GOT3 (cell line): ENCODE measurements at places on chromosomes 16 and 17.

GRCh38 chr17:50593321-50593720 is 32.8 kb downstream of the CACNA1G start:
- DNase-seq: no peak

DNA sequence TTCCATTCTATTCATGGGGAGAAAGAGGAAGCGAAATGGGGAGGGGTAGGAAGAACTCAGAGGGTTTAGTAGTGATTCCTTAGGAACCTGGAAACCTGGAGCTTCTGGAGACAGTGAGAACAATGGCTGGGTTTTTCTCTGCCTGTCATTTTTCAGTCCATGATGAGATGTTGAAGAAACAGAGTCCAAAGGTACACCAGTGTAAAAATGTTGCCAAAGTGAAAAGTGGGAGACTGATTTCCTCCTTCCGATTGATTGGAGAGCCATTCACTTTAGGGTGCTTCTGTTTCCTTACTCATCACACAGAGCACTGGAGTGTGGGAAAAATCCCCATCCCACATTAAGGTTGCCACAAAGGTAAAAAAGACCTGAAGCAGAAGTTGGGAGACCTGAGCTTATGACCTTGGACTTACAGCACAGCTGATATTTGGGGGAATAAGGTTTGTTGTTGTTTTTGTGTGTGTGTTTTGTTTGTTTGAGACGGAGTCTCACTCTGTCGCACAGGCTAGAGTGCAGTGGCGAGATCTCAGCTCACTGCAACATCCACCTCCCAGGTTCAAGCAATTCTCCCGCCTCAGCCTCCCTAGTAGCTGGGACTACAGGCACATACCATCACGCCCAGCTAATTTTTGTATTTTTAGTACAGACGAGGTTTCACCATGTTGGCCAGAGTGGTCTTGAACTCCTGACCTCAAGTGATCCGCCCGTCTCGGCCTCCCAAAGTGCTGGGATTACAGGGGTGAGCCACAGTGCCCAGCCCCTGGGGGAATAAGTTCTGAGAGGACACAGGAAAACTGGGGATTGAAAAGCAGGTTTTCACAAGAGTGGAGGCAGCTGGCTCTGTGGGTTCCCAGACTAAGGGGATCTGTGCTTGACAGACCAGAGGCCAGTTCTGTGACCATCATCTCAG is 1.4 kb upstream of the DHX8 start:
- DNase-seq: no peak

DNA sequence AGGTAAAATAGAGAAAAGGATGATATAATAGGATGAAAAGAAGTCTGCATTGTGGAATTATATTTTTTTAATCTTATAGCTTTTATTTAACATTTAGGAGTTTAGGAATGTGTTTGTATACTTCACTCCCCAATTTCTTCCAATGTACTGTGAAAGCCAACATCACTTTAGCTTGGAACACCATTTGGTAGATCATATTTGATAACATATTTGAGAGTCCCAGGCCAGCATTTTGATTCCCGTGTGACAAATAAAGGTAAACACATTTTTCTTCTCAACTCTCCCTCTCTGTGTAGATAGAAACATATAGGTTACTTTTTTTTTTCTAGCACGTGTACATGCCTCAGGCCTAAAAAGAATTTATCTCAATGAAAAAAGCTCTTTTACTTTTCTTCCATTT is 1551.3 kb downstream of the CDH8 start:
- no peak for DNase-seq

DNA sequence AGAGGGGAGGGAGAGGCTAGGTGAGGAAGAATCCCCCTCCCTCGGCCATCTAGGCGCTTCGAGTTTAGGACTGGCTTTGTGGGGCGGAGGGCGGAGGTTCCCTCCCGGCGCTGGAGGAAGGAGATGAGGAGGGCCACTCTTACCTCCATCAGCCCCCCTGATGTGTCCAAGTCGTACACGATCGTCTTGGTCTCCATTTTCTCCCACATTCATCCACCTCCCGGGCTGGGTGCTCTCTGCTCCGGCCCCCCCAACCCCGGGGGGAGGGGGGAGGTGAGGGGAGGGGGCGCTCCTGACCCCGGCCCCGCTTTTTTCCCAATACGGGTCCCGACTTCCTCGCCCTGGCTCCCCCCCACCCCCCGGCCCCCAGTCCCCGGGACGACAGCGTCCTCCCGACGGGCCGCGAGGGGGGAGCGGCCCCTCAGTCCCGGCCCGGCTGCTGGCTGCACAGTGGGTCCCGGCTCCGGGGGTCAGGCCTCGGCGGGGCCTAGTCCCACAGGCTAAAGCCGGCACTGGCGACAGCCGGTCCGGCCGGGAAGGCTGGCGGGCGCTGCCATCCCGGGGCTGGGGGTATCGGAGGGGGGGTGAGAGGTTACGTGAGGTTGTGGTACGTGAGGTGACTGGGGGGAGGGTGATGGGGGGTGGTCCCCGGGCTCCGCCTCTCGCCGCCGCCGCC is 428 bp downstream of the PHF12 start:
- no peak for DNase-seq

- DNase-seq: no peak
Observed at GRCh38 chr17:68704871-68705713, 103.9 kb upstream of the FAM20A start.

- no peak for DNase-seq
Observed at GRCh38 chr17:41519501-41520224, 973 bp upstream of the KRT15 start.

DNA sequence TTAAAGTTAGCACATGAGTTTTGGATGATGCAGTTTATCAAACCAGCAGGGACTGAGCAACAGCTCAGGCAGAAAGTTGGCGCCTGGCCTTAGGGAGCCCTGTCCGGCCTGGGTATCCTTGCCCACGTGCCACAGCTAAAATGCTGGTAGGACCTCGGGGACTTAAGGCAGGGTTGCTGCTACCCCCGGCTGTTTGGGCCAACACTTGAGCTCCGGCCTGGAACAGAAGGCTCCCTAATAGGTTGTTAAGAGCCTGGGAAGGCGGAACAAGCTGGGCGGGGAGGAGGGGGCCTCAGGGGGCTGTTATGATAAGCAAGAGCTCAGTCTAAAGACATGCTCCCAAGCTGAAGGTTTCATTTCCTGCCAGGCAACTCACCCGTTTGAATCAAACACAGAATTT is 39.7 kb downstream of the CUEDC1 start:
- DNase-seq: no peak

DNA sequence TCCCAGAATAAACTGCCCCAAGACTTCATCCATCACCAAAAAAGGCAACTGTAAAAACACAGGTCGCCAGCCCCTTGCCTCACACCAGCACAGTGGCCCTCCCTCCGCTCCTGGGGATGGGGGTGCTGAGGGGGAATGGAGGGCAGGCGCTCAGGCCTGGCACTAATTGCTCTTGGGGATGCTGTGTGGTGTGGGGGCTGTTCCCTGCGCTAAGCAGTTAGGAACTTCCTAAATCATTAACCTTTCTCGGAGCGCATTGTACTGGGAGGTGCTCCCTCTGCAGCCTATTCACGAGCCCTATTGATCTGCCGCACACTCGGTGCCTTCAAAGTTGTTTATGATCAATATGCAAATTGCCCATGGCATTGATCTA is 199.9 kb downstream of the ZFHX3 start:
- no peak for DNase-seq

GRCh38 chr17:6753006-6753445 is 2.8 kb upstream of the XAF1 start:
- no peak for DNase-seq

DNA sequence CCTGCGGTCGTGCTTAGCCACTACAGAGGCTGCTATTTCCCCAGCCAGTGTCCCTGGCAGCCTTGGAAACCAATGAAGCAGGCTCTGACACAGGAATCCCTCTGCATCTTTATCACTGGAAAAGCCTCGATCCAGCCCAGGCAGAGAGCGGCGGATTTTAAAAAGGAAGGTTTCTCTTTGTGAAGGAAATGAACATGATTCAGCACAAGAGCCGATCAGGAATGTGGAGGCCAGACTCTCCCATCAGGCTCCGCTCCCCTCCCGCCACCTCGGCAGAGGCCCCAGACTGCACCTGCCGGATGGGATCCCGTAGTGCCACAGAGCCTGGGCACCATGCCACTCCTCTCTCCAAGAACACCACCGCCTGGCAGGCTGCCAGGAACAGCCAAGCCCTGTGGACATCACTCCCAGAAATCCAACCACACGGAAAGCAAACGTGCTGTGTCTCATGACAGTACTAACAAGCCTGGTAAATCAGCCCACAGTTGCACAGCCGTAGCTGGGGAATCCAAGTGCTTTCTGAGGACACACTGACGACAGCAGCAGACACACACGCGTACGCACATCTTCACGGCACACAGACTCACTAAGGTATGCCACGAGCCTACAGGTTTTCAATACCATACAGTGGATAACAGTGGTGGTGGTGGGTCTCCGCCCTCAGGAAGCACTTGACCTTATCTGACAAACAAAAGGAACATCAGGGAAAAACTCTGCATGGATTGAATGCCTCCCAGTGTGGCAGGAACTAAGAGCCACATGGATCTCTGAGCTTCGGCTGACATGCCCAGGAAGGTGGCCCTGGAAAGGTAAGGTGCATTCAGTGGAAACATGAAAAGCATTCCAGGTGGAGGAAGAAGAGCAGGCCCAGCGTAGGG is 5.4 kb downstream of the LRRC75A start:
- no peak for DNase-seq

- no peak for DNase-seq
Observed at GRCh38 chr17:79202480-79202879, 127.9 kb downstream of the ENGASE start.

GRCh38 chr16:84308120-84308519 is 13.4 kb downstream of the WFDC1 start:
- DNase-seq: no peak

DNA sequence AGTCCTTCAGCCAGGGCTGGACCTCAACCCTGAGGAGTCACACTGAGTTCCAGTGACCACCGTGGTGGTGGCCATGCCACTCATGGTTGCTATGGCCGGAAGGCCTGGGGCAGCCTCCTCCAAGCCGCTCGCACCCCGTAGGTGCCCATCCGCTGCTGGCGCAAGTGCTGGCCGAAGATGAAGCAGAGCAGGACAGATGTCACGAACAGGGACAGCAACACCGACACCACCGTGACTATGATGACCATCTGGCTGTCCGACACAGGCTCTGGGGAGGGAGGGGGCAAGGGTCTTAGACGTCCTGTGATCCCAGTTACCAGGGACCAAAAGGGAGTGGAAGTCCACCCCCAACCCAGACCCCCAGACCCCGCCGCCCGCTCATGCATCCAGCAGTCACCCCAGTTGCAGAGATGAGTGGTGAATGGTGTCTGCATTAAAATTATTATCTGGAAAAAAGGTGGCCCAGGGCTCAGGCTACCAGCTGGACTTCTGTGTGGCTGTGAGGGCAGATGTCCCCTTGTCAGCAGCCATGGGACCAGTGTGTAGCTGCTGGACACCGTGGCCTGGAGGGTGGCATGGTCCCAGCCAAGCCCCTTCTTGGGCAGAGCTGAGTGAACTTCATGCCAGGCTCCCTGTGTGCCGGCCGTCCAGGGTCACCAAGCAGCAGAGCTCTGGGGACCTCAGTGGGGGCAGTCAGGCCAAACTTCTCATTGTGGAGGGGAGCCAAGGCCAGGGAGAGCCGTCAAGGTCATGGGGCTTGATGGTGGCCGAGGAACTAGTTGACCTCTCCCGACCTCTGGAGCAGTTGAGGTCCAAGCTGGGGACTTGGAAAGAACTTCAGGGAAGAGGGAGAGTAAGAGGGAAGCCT is 4.7 kb downstream of the PRR29 start:
- DNase-seq: no peak

- no peak for DNase-seq
Observed at GRCh38 chr17:11582217-11582616, 16.1 kb upstream of the DNAH9 start.

- no peak for DNase-seq
Observed at GRCh38 chr16:49631187-49632041, 224.5 kb downstream of the ZNF423 start.
